ENCODE measurements at places on chromosomes 2 and 18.

DNA sequence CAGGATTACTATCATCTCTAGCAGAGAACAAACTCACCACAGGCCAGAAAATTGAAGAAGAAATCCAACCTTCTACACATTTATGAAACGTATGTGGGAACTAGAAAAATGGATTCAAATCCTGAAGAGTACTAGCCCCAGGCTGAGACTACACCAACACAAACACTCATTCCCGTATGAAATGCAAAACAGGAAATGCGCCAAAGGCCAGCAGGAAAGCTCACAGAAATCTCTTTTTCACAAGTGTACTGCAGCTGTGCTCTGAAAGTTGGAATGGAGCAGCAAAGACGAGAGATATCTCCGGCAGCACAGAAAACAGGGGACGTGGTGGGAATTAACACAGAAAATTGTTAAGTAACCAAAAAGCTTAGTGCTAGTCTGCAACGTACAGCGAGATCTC, 913.5 kb downstream of the TDRD15 start:
- no peak for DNase-seq

DNA sequence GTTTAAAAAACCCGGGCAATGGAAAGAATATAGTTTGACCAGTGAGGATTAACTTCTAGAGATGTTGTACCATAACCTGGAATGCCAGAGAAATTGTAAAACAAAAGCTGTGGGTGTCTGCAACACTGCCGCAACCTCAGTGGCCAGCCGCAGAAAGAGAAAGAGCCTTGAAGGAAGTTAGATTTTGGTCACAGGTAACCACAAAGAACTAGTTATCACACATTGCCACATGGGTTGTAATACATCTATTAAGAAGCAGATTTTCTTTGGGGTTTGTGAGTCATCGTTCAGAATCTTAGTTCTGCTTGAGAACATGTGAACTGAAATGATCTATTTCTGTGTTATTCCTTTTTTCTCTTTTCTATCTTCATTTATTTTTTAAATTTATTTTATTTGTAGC, 222.9 kb upstream of the AGAP1 start:
- no peak for DNase-seq

- no peak for DNase-seq
Measured at GRCh38 chr2:160205505-160205904, 5.4 kb upstream of the ITGB6 start.

DNA sequence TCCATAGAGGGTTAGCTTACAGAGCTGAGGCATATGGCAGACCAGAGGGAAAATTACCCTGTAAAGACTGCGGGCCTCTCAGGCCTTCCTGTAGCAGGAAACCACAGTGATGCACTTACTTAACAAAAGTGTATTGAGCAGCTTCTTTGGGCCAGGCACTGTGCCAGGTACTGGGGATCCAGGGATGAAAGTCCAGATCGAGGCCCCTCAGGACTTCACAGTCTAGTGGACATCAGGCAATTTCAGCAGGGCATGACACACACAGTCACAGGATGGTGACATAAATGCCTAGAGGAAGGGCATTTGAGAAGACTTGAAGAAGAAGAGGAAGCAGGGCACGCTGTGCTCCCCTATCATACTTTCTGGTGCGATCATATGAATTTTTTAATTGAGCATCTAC, 71.7 kb downstream of the MARCO start:
- DNase-seq, result no peak

DNA sequence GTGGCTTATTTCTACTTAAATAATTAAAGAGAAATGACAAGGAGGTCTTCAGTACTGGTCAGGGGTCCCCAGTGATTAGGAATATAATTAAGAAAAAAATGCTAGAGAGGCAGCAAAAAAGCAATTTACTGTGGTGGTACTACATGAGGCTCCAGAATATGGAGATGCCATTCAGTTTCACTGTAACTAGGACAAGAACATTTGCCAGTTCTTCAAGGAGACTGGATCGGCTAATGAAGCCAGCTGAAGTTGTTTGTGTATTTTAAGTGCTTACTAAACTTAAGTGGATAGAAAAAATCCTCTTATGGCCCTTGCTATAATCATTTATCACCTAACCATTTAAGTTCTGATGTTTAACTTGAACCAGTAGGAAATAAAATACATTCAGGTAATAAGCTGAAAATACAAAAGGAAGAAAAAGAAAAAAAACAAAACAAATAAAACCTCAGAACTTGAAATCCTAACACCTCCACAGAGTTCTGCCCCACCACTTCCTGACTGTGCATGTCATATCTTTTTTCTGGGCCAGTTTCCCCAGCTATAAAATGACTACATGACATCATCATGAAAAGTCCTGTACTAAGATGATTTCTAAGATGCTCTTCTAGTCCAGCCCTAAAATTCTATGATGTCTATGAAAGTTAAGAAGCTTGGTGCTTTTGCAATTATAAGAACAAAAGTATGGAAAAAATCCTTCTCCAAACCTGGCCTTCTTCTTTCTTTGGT, 98.0 kb downstream of the TRABD2A start:
- DNase-seq, result no peak
